ENCODE measurements at places on chromosomes 1 and 21.
A peak's percentile ranks its signal among the peaks of the same experiment; 100 is the strongest.

GRCh38 chr1:41955461-41956159, 36.9 kb upstream of the HIVEP3 start:
- H3K36me3 ChIP-seq: peaks cover 26% of the 10 kb centered on the region
- no peak overlapping the region for H3K27ac ChIP-seq
- H3K4me1 ChIP-seq: peaks cover 41% of the 10 kb centered on the region
- peak; percentile 2 for DNase-seq

- no peak overlapping the region for H3K4me3 ChIP-seq
- H3K27me3 ChIP-seq: peaks cover 65% of the 10 kb centered on the region
- H3K4me1 ChIP-seq: no peaks in the 10 kb centered on the region
- DNase-seq: no peak
- H3K27ac ChIP-seq: no peak overlapping the region
Observed at GRCh38 chr1:232249861-232250777, 379.8 kb downstream of the SIPA1L2 start.

DNA sequence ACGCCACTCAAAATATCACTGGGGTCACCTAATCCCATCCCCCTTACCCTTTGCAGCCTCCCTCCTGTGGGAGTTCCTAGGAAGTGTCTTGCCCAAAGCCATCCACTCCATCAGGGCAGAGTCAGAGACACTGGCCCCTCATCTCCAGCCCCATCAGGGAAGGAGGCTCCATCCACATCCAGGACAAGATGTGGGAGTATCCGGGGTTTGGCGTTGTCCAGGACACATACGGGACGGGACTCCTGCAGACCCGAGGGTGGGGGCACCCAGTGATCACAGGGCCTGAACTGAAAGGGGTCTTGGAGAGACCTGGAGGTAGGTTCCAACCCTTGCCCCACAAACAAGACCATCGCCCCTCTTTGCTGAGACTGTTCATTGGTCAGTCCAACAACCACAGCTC, 348.2 kb downstream of the MATN1 start:
- DNase-seq: no peak
- H3K36me3 ChIP-seq: no peaks in the 10 kb centered on the region
- H3K27ac ChIP-seq: no peak overlapping the region
- H3K4me3 ChIP-seq: no peak overlapping the region
- peaks cover 6% of the 10 kb centered on the region for H3K27me3 ChIP-seq

- H3K27ac ChIP-seq: no peak overlapping the region
- no peaks in the 10 kb centered on the region for H3K4me1 ChIP-seq
- no peak for DNase-seq
- H3K4me3 ChIP-seq: no peak overlapping the region
Observed at GRCh38 chr1:193111641-193112090, 6.5 kb upstream of the GLRX2 start.

Measured in activated T-cell treated with anti-CD3 and anti-CD28 coated beads, Interleukin-2, amount 50 U/mL, for 72 hours (primary cell).